ENCODE measurements at places on chromosomes 3 and 15. TPM values are rescaled to one million over a fixed set of nuclear protein-coding genes. Genes with fewer than 3 reads are reported as not detected.

GRCh38 chr3:27880969-27881892, 159.1 kb upstream of the EOMES start:
- H3K27ac ChIP-seq: peak overlapping the region; percentile 82
- no peak for DNase-seq
- peaks cover 14% of the 10 kb centered on the region for H3K4me1 ChIP-seq

- no peaks in the 10 kb centered on the region for H3K36me3 ChIP-seq
- peaks cover 9% of the 10 kb centered on the region for H3K4me1 ChIP-seq
- peak overlapping the region; percentile 81 for H3K4me3 ChIP-seq
- H3K27me3 ChIP-seq: no peaks in the 10 kb centered on the region
These were observed 1.3 kb downstream of the ACAP2 start for GRCh38 chr3:195441476-195441991.

- no peaks in the 10 kb centered on the region for H3K36me3 ChIP-seq
- H3K4me1 ChIP-seq: no peaks in the 10 kb centered on the region
- H3K4me3 ChIP-seq: no peak overlapping the region
- DNase-seq: no peak
These were observed 63.0 kb upstream of the PFN2 start for GRCh38 chr3:150033721-150034120.

DNA sequence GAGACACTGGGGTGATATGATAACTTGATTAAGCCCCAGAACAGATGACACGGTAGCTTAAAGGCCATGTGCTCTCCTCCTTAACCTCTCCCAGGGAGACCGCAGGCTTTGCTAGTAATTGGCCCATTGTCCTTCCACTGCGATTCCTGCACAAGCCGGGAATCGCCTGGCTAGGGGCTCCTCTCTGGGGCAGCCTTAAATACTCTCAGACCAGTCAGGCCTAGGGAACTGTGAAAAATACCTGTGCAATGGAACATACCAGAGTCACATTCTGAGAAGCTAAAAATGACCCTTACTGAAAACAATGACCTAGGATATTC, 56.3 kb downstream of the CPN2 start:
- H3K4me3 ChIP-seq: no peak overlapping the region
- no peak overlapping the region for H3K27ac ChIP-seq
- H3K36me3 ChIP-seq: no peaks in the 10 kb centered on the region
- no peak for DNase-seq
- H3K27me3 ChIP-seq: peaks cover 2% of the 10 kb centered on the region
- H3K4me1 ChIP-seq: no peaks in the 10 kb centered on the region

DNA sequence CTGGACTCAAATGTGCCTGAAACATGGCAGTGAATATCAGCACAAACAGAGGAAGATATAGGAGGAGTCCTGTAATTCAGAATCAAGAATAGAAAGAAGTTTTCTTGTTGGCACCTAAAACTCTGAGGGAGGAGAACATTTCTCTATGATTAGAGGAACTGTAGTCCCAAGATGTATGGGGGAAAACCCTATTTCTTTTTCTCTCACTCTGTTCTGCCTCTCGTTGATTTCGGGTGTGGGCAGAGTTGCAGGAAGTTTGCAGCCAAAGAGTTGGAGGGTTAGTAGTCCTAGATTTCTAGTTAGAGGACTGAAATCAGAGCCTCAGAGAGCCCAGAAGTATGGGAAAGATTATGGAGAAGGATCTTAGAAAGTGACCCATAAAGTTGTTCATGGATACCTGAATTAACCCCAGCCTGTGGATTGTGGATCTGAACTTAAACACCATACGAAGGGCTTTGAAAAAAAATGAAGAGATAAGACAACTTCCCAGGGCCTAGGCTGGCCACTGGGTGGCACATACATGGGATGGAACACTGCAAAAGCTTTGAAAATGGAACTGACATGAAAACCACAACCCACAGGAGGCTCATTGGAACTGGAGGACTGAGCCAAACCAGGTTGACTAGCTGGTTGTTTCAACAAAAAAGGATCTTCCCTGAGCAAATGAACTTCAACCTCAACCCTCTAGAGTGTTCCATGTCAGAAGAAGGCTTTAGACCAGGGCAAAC, 34.6 kb downstream of the FMN1 start:
- H3K27ac ChIP-seq: no peak overlapping the region
- no peaks in the 10 kb centered on the region for H3K4me1 ChIP-seq
- H3K4me3 ChIP-seq: no peak overlapping the region
- H3K27me3 ChIP-seq: no peaks in the 10 kb centered on the region
- DNase-seq: no peak
- H3K36me3 ChIP-seq: no peaks in the 10 kb centered on the region

DNA sequence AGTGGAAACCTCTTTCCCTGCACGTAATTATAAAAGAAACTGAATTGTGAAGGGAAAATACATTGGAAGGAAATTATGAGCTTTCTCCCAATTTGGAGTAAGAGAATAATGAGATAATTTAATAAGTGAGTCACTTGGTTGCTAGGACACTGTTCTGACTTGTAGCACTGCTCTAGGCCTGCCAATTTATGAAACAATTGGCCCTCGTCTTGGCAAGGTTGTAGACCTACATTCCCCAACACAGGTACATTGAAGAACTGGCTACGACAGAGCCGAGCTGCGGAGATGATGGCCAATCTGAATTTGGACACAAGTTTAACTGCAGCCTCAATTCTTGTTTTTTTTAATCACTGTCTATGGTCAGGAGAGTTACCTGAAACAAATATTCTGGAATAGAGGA, 674.1 kb downstream of the MECOM start:
- H3K4me1 ChIP-seq: no peaks in the 10 kb centered on the region
- H3K36me3 ChIP-seq: no peaks in the 10 kb centered on the region
- no peak for DNase-seq

DNA sequence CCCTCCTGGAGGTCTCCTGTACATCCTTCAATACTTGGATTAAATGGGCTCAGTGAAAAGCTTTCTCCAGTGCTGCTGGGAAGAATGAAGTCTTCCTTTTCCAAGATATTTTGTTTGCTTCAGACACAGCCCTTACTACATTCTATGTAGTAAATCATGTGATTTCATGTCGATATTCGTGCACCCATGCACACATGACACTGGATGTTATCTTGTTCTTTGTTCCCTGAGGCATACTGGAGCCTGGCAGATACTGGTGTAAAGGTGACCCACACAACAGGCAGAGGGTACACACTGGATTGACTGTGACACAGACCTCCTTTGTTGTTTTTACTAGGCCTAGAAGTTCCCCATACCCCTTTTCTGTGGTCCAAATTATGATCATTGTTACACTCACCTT, 40.3 kb upstream of the ATP2C1 start:
- H3K27me3 ChIP-seq: no peaks in the 10 kb centered on the region
- peaks cover 20% of the 10 kb centered on the region for H3K4me1 ChIP-seq
- H3K36me3 ChIP-seq: no peaks in the 10 kb centered on the region
- H3K4me3 ChIP-seq: no peak overlapping the region
- H3K27ac ChIP-seq: no peak overlapping the region
- DNase-seq: no peak

- no peak overlapping the region for H3K4me3 ChIP-seq
- H3K27me3 ChIP-seq: no peaks in the 10 kb centered on the region
- DNase-seq: no peak
- H3K4me1 ChIP-seq: no peaks in the 10 kb centered on the region
- no peak overlapping the region for H3K27ac ChIP-seq
These were observed 906.1 kb downstream of the CADM2 start for GRCh38 chr3:85864896-85865295.

Gene LMAN1L
- total RNA-seq: not detected

Gene SLC24A5
- total RNA-seq: 0.05 TPM
